ENCODE measurements at places on chromosomes 2 and 18.

DNA sequence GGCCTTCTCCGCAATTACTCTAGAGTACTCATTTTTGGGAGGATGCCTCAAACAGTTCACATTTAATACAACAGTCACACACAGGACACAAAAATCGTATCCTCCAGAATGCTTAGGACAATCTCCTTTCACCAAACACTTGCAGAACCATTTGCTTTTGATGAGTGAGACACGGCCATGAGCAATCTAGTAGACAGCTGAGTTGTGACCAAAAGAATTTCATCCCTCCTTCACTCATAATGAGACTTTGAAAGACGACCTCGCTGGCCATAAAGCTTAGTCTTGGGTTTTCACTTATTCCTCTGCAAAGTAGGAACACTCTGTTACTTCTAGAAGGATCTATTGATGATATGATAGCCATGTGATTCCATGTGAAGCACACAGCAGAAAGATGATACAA is 87.5 kb upstream of the SLC35G4 start:
- DNase-seq = no peak

DNA sequence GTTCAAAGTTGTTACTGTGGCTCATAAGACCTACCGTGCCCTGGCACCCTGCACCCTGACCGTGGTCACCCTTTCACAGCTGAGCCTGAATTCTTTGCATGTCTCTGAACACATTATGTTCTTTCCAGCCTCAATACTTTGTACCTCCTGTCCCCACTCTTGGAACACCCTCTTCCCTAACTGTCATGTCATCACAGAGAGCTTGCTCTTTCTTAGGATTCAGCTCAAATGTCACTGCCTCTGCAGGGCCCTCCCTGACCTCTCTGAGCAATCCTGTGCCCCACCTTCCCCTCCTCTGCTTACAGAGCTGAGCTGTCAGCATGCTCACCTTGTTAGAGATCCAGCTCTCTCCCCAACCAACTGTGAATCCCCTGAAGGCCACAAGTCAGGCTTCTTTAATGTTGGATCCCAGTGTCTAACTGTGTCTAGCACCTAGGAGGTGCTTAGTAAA is 15.0 kb downstream of the PRKAG3 start:
- no peak for DNase-seq

GRCh38 chr2:232519581-232520438 is at the start of gene PRSS56:
Gene PRSS56 (plus strand): TSS chr2:232520388. CDS start chr2:232520599, 211 bp downstream.
- no peak for DNase-seq

DNA sequence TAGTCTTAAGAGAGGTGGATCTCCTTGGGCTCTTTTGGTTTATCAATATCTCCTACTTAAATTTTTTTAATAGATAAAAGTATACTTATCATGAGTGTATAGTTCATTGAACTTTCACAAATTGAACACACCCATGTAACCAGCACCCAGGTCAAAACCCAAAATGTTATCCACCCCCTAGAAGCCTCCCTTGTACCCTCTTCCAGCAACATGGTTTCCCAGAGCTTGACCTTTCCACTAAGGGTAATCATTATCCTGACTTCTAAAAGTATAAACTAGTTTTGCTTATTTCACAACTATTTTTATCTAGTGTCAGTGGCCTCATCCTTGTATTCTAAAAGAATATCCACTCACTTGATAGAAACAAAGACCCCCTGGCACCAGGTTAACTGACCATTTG is 106.8 kb downstream of the MDH1 start:
- no peak for DNase-seq

- no peak for DNase-seq
Observed at GRCh38 chr2:122340246-122340645, 584.8 kb downstream of the TSN start.

- DNase-seq = no peak
Observed at GRCh38 chr2:18763338-18763737, 174.0 kb upstream of the NT5C1B start.

- DNase-seq = no peak
Observed at GRCh38 chr2:121360566-121361300, 75.7 kb upstream of the TFCP2L1 start.

DNA sequence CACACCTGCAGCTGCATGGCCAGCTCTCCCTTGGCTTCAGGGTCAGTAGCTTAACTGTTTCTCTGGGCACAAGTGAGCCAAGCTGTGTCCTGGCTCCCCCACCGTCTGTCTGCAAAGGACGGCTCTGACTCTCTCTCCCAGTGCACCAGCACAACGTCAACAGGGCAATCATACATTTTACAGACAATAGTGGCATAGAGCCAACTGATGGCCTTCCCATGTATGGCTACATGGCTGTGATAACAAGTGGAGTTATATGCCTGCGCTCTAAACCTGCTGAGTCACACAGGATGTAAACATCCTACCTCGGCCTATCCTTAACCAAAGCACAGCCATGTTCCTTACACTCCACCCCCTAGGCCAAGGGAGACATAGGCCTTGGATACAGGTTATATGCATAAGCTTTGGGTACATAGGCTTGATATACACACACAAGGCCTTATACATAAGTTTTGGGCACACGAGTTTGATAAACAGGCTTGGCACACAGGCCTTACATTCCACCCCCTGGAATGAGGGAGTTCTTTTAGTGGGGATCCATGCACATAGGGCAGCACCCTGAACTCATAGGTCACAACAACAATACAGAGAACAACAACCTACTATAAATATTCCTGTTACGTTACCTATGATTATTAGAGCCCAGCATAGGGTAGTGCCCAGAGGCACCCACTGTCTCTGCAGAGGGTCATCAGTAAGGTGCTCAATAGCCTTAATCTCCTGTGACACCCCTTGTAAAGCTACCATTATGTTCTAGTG is 17.7 kb downstream of the PHOSPHO2 start:
- DNase-seq = no peak

GRCh38 chr2:221370076-221370856 is 201.8 kb downstream of the EPHA4 start:
- DNase-seq = no peak

DNA sequence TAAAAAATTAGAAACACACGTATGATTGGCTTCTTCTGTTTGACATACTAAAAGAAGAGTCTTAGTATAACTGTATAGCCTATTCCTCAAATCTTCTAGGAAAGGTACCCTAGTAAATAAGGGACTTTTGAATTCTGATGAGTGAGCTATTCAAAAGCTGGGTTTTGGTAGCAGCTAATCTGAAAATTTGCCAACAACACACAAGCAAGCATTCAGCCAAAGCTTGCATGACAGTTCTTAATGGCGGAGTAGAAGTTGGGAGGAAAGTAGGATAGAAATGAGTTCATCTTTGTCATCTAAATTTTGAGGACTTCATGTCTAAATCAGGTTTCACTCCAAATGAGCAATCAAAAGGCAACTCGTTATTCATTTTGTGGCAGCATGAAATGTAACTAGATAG is 813.0 kb downstream of the MBD2 start:
- DNase-seq = no peak

DNA sequence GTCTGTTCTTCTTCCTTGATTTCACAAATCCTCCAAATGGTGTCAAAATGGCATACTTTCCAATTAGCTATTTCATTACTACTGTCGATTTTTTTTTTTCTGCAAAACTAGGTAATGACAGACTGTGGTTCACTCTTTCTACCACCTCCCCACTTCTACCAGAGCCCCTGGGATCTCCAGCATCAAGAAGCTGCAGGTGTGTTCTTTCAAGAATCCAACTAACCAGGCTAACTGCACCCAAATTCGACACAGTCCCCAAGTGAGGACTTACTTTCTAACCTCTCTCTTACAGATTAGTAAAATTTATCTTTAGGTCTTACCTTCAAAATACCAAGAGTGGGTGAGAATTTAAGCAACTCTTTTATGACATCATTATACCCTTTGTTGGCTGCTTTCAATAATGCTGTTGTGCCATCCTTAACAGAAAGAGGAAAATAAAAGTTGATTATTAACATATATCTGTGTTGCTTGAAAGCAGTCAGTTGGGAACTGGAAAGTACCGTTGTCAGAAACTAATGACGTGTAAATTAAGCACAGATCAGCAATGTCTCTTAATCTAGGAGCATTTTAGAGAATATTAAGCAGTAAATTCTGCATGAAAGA is 31.2 kb upstream of the NPC1 start:
- DNase-seq = peak; percentile 6

- no peak for DNase-seq
Observed at GRCh38 chr2:227161947-227162346, 2.1 kb downstream of the COL4A4 start.

GRCh38 chr2:176985871-176986270 is 226.7 kb upstream of the HNRNPA3 start:
- no peak for DNase-seq

Measured in right kidney (tissue), 9 donors.